ENCODE measurements at places on chromosomes 5 and 9. TPM values are rescaled to one million over a fixed set of nuclear protein-coding genes. Genes with fewer than 3 reads are reported as not detected.
A peak's percentile ranks its signal among the peaks of the same experiment; 100 is the strongest.

Gene CTSL
- 204 TPM for polyA plus RNA-seq

Gene LEAP2
- 7.6 TPM for polyA plus RNA-seq

Gene PCDHGB7
- 16.9 TPM for polyA plus RNA-seq

DNA sequence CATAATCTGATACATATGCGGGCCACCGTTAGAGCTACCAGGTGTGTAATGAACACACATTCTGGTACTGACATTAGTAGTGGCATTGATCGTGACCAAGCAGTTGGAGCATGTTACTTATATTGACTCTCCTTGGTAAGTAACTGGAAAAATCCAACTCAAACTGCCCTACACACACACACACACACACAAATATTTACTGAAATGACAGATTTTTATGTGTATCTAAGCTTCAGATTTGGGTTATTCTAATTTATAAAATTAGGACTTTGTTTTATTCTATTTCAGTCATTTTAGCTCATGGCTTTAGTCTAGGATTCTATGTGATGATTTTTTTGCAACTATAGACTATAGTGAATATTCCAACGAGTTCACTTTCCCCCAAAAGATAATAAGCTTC, 1280.2 kb upstream of the ACO1 start:
- DNase-seq = no peak

- no peak for DNase-seq
Observed at GRCh38 chr5:125152044-125152443, 405.6 kb upstream of the ZNF608 start.

DNA sequence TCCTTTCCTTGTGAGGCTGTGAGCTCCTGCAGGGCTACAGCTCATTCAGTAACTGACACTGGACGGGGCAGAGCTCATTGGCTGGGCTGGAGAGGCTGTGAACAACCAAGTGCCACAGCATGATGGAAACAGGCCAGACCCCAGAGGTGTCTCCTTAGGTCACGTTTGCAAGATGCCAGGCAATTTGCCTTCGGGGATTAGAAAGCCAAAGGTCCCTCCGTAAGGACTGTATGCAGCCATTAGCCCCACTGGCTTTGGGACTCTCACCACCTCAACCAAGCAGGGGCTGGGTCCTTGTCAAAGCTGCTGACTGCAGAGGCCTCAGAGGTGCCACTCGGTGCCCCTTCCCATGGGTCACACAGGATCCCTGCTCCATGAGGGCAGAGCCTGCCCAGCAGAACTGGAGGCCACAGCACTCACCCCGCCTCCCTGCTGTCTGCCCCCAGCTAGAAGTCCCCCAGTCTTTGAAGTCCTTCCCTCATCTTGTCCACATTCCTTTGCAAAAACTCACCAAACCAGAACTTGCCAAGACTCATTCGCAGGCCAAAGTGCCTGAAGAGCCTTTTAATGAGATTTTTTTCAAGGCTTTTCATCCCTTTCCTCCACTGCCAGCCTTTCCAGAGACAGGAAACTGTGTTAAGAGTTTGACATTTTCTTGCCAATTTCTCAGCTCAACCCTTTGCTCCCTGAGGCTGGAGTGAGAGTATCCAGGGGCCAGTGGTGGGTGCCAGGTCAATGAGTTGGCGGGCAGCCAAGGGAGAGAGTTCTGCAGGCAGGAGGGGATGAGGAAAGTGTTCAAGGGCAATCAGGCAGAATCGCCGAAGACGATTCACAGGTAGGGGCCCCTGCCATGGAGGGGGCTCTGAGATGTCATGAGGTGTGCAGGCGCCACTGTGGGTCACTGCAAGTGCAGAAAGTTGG, 39.7 kb upstream of the SLC25A51 start:
- peak; percentile 19 for DNase-seq

GRCh38 chr5:6545770-6546690, 86.8 kb downstream of the NSUN2 start:
- no peak for DNase-seq

DNA sequence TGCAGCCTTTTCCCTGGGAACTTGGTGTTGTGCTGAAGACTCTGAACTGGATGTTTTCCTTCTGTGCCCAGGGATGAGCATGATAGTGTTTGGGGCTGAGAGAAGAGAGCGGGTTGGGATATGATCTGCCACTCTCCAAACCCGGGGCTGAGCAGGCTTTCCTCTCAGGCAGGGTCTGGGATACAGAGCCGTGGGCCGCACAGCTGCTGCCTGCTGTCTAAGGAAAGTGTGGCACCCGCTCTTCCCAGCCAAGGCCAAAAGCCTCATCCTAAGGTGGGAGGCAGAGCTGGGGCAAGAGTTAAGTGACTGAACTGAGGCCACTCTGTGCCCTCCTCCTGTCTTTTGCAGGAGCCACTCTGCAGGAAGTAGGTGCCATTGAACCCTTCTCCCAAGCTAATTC, 83.6 kb upstream of the PITX1 start:
- DNase-seq = no peak

- DNase-seq = no peak
Observed at GRCh38 chr9:5446451-5447236, 3.7 kb upstream of the CD274 start.

- DNase-seq = no peak
Observed at GRCh38 chr5:78731884-78732283, 83.3 kb upstream of the LHFPL2 start.
